Activated CD8-positive, alpha-beta memory T cell treated with anti-CD3 and anti-CD28 coated beads, Interleukin-2, amount 50 U/mL, for 4 hours (primary cell): ENCODE measurements at places on chromosomes 7 and 10.

DNA sequence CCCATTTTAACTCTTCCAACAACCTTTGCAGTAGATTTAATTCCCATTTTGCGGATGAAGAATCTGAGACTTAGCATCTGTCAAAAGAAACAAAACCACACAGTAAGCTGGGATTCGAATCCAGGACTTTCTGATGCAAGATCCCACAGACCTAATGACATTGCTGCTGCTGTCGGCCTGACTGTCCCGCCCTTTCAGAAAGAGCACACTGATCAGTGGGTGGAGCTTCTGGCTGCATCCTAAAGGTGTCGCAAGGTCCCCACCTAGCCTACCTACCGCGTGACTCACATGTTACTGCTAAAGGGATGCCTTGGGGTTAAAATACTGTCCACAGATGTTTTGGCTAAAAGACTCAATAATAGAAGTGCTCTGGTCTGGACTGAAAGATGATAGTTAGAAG is 134.7 kb downstream of the EMX2 start:
- DNase-seq, result no peak

- no peak for DNase-seq
Observed at GRCh38 chr10:11772575-11773288, 30.6 kb downstream of the ECHDC3 start.

DNA sequence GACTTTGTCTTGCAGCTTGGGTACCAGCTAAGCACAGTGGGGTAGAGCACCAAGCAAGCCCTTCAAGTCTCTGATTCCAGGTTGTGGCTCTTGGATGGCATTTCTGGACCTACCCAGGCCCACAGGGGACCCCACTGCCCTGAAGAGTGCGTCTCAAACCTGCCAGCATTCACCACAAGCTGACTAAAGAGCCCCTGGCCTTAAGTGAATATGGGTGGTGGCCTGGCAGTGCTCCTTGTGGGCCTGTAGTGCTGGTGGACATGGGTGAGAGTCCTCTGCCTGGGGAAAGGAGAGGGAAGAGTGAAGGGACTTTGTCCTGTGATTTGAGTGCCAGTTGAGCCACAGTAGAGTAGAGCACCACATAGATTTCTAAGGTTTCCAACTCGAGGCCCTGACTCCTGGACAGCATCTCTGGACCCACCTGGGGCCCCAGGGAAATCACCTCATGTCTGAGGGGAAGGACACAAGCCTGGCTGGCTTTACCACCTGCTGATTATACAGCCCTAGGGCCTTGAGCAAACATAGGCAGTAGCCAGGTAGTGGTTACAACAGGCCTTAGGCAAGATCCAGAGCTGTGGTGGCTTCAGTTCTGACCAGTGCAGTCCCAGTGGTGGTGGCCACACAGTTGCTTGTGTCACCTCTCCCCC is 23.7 kb downstream of the GSDME start:
- no peak for DNase-seq

DNA sequence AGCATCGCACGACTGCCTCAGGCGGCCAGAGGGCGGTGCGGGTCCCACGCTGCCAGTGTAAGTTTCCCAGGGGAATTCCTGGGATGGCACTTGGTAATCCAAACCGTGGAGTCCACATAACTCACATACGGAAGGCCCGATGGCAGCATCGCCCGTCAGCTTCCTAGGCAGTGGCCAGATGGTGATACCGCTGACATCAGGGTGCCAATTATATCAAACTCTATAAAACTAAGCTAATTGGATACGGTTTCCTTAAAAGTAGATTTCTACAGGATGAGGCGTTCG is 189.8 kb downstream of the CELF2 start:
- no peak for DNase-seq

- no peak for DNase-seq
Observed at GRCh38 chr7:41584746-41585145, 118.1 kb downstream of the INHBA start.

- no peak for DNase-seq
Observed at GRCh38 chr10:121503587-121504051, 94.6 kb downstream of the FGFR2 start.

DNA sequence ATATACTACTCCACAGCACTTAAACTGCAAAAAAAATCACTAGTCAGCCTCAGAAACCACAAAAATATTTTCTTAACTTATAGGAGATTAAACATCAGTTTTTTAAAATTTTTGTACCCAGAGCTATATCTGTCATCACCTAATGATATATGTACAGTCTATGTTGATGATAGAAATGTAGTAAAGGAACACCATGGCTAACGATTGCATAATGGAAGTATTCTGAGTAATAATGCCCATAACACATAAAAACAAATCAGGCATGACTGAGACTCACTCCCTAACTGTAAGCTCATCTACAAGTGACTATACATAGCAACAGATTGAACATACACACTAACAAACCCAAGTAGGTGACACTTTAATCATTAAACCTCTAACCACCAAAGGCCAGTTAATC is 51.3 kb downstream of the TSPAN12 start:
- DNase-seq, result no peak

GRCh38 chr7:131903315-131903714 is 346.9 kb upstream of the PODXL start:
- no peak for DNase-seq

DNA sequence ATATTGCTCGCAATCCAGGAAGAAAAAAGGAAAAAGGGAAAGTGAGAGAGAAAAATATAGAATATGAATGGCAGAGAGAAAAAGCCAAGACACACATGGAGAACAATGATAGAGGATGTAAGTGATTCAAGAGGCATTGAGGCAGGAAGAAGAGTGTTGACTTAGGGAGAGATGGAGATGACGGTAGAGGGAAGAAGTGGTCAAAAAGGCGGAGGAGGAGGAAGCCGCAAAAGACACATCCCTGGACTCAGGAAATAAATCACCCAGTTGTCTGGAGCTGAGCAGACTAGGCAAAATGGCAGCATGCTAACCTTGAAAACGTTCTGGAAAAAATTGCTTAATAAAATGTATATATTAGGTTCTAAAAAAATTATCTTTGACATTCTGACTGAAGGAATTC is 17.7 kb upstream of the GPR37 start:
- DNase-seq, result no peak

DNA sequence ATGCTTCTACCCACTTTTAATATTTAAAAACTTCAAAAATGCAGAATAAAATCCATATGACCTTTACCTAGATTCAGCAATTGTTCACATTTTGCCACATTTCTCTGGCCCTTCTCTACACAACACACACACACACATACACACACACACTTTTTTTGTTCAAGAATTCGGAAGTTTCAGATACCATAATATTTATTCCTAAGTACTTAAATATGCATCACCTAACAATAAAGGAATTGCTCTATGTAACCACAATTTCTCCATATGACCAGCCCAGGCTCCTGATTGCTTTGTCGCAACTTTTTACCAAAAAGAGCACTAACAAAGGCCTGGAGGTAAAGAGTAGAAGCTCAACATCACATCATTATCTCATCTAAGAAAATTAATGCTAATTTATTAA is 106.6 kb downstream of the FAS start:
- no peak for DNase-seq

- DNase-seq, result no peak
Observed at GRCh38 chr10:17010363-17011145, 119.1 kb downstream of the CUBN start.

DNA sequence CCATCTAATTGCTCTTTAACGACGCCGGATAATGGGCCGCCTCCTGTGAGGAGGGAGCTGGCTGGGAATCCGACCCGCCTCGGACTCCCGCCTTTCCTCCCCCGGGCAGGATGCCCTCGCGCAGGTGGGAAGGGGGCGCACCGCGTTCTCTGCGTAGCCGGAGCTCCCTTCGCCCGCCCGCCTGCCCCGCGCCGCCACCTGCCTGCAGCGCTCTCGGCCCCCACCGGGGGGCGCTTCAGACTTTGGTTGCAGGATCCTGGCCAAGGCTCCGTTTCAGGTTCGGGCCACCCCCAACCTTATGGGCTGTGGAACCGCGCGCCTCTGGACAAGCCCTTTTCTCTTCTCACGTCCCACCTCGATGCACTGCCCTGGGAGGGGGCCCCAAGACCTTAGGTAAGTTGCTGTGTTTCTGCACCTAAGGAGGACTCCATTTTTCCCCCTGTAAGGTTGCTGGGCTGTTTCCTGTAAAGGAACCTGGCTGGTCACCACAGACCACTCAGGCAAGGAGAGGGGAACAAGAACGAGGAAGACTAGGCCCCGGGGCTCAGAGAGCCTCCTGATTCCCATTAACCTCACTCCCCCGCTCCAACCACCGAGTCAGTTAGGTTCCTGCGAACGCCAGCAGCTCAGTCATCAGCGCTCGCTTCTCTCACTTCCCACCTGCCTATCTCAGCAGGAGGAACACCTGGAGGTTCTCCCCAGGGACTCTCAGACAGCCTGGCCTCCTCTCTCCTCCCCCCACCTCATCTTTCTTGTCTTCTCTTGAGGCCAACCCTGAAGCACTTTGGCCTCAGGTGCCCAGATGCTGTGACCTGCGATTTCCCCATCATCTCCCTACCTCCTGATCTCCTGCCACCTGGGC is 11.3 kb upstream of the KAZALD1 start:
- DNase-seq, result peak; percentile 79

- DNase-seq, result no peak
Observed at GRCh38 chr7:15801551-15801950, 115.1 kb upstream of the MEOX2 start.

- DNase-seq, result no peak
Observed at GRCh38 chr7:155529845-155530244, 16.5 kb downstream of the CNPY1 start.

DNA sequence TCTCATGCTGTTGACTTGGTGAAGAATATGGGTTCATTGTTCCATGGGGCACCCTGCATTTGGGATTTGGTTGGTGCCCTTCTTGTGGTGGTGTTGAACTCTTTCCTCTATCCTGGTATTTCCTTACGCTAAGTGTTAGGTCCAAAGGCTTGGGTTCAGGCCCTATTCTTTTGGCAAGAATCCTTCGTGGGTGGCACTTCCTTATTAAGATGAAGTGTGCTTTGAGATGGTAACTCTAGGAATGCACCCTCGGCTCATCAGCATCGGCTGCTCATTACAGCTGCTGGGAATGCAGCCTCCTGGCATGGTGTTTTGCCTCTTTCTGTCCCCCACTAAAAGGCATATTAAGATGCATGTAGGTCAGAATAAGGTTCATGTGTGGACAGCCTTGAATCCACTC is 380.7 kb downstream of the RPS24 start:
- no peak for DNase-seq
